Activated CD8-positive, alpha-beta memory T cell treated with anti-CD3 and anti-CD28 coated beads for 1 hour (primary cell): ENCODE measurements at places on chromosomes 2 and 18.

DNA sequence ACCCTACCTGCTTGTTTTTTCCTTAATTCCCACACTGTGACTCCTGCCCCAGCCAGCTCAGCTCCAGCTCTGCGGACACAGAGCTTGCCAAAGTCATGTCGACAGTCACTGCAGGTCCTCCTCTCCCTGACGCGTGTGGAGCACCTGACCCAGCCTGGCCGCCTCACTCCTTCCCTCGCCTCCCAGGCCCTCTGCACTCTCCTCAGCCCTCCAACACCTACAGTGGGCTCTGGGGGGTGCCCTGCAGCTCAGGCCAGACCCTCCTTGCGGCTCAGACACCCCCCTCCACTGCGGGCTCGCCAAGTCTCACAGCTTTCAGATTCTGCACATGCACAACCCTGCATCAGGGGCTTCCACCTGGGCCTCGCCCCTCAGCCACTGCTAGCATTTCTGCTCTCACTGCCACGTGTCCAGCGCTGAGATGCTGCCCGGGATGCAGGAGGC lies 68.3 kb downstream of the NDUFA10 start:
- no peak for DNase-seq

DNA sequence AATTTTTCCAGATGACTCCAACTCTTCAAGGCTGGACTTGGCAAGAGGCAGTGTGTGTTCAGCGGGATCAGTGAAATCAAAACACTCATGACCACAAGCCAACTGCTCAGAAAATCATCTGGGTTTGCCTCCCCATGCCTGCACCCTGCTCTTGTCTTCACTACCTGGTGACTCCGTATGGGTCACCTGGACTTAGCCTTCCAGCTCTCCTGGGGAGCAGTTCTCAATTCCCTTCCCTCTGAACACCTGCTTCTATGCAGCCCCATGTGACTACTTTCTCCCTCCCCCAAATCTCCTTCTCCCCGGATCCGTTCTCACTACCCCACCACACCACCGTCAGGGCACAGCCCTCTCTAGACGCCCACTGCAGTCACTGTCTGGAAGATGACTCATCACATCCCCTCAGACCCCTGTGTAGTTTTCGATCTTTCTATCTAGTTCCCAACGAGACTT lies 130.2 kb upstream of the ID2 start:
- DNase-seq: no peak

GRCh38 chr2:205698286-205699268 lies 16.3 kb downstream of the NRP2 start:
- no peak for DNase-seq

DNA sequence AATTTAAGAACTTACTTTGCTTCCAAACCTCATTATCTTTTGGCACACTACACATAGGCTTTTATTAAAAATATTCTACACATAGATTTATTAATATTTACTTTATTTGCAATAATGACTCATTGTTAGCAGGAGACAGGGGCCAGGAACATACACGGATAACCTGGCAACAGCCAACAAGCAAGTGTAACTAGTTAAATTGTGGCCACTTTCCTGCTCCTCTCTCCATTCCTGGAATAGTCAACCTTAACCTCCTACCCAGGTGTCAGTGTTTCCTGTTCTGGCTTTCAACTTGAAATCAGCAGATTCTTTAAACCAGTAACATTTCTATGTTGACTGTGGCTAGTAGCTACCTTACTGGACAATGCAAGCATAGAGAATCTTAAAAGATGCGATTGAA lies 26.5 kb downstream of the ACVR1 start:
- DNase-seq: no peak

GRCh38 chr2:141878016-141878415 lies 252.8 kb downstream of the LRP1B start:
- DNase-seq: no peak

- no peak for DNase-seq
Observed at GRCh38 chr18:44944461-44944860, 263.8 kb downstream of the SETBP1 start.

DNA sequence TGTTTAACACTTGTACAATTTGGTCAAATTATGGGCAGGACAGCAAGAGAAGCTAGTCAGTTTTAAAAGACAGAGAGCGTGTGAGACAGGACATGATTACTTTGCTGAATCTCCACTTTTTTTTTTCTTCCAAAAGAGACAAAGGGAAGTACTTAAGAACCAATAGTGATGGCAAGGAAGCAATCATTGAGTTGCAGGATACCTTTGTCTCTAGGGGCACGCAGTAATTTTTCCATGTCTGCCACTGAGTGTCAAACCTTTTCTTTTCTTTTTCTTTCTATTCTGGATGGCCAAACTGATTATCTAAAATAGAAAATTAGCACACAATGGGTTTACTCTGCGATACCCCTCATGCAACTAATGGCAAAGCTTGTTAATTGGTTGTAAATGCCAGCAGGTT lies 533.0 kb downstream of the PLCL1 start:
- no peak for DNase-seq
